ENCODE measurements at places on chromosomes 4 and X.

GRCh38 chr4:121860121-121860520 is 10.2 kb downstream of the BBS7 start:
- DNase-seq = no peak

- no peak for DNase-seq
Observed at GRCh38 chr4:73701116-73701515, 39.3 kb upstream of the CXCL8 start.

- no peak for DNase-seq
Observed at GRCh38 chr4:189221691-189222090, 719.0 kb upstream of the FRG1 start.

GRCh38 chrX:20445109-20445508 is 178.4 kb upstream of the RPS6KA3 start:
- DNase-seq = no peak

DNA sequence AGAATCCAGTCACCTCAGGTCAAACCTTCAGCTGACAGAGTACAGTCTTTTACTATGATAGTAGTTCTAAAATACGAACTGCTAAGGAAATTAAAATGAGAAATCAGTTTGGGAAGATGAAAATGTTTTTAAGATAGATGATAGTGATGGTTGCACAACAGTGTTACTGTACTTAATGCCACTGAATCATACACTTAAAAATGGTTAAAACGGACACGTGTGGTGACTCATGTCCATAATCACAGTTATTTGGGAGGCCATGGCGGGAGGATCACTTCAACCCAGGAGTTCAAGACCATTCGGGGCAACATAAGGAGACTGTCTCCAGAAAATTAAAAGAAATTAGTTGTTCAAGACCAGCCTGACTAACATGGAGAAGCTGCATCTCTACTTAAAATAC is 41.4 kb downstream of the ABHD18 start:
- no peak for DNase-seq

- no peak for DNase-seq
Observed at GRCh38 chr4:56637791-56638190, 43.3 kb downstream of the HOPX start.

GRCh38 chr4:142663828-142664227 is 182.3 kb downstream of the INPP4B start:
- no peak for DNase-seq

- DNase-seq = no peak
Observed at GRCh38 chr4:8092282-8092681, 66.3 kb downstream of the ABLIM2 start.

GRCh38 chr4:123380728-123381716 is 15.6 kb upstream of the SPRY1 start:
- DNase-seq = no peak

DNA sequence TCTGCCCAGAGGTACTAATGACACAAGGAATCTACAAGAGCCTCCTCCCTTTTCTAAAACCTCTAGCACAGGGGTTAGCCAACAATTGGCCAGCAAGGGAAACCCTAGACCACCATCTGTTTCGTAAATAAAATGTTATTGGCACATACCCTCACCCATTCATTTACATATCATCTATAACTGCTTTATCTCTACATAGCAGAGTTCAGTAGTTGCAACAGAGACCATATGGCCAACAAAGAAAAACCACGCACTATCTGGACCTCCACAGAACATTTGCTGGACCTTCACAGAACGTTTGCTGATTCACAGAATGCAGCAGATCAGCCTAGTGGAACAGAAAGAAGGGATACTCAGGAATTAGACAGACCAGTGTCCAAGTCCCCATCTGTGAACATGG is 9.4 kb downstream of the SLC2A9 start:
- DNase-seq = no peak

GRCh38 chr4:38347251-38347650 is 316.7 kb upstream of the KLF3 start:
- DNase-seq = no peak

DNA sequence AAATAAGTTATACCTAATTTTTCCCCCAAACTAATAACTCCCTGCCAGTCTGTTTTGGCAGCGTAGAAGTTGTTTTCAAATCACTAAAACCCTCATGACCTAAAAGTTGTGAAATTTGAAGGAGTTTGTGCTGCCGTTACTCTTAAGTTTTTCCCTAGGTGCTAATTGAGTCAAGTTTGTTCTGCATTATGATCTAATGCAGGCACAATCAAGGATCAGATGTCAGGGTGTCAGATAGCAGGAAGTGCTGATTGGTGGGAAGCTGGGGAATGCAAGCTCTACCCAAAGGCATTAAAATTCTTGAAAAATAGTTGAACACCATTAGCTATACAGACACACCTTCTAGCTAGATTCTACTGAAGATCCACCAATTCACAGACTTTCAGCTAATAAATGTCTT is 51.9 kb downstream of the ARX start:
- no peak for DNase-seq

DNA sequence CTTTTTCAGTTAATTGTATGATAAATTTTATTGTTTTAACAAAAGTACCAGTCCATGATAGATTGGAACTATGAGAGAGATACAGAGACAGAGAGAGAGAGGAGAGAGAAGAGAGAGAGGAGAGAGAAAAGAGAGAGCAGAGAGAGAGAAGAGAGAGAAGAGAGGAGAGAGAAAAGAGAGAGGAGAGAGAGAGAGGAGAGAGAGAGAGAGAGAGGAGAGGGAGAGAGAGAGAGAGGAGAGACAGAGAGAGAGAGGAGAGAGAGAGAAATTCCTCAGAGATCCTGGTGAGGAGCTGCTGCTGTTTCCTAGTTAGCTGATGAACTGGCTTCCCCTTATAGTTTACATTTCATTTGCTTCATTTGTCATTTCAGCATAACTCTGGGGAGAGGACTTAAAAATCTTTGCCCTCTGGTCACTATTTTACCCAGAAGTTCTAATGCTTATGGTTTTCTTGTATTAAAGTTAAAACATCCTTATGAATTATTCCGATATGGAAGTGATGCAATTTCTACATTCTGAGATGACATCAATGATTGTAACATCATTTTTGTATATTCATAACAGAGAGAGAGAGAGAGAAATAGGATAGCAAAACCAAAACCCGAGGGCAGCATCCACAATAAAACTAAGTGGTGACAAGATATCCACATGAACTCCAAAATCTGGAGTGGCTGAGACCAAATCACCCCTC is 10.8 kb downstream of the CTAG1A start:
- DNase-seq = no peak

DNA sequence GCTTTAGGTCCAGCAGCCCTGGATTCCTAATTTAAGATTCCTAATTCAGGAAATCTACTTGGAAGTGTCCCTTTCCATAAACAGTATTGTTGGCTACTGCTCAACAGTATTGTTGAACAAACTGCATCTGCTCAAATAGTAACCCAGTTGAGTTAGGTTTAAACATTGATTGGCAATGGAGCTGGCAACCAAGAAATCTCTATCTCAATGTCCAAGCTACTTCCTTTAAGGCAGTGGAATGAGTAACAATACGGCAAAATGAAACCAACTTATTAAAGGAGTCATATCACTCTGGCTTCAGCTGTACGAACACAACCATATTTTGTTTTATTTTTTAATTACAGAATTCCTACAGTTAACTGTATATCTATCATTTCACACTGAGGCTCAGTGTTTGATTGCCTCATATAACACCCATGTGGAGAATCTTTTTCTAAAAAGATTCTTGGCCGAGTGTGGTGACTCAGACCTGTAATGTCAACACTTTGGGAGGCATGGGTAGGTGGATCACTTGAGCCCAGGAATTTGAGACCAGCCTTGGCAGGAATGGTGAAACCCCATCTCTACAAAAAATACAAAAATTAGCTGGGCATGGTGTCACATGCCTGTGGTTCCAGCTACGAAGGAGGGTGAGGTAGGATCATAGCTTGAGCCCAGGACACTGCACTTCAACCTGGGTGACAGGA is 71.7 kb upstream of the IL13RA1 start:
- DNase-seq = no peak

GRCh38 chr4:183249854-183250253 is 70.2 kb downstream of the CLDN22 start:
- no peak for DNase-seq

GRCh38 chr4:139942241-139942640 is 211.7 kb downstream of the MAML3 start:
- DNase-seq = no peak

- DNase-seq = no peak
Observed at GRCh38 chrX:45517090-45517973, 316.7 kb upstream of the DIPK2B start.

DNA sequence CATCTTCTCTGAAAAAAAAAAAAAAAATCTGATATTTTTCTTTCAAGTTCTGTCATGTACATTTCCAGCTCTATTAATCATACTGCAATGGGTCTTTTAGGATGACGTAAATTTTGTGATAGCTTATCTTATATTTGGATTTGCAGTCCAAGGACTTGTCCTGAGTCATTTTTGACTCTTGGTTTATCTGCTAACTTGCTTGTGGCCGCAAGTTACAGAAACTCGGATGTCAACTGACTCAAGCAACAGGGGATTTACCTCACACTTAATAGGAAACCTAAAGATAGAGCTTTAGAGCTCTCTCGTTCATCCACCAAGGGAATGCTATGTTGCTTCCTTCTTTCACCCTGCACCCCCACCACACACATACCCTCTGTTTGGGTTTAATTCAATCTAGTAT is 1433.8 kb upstream of the TENM3 start:
- DNase-seq = no peak

Measured in B cell (primary cell).